LNCaP clone FGC (cell line): ENCODE measurements at places on chromosomes 3 and 15.

GRCh38 chr3:65020281-65021160 is 332.7 kb upstream of the ADAMTS9 start:
- DNase-seq = no peak

DNA sequence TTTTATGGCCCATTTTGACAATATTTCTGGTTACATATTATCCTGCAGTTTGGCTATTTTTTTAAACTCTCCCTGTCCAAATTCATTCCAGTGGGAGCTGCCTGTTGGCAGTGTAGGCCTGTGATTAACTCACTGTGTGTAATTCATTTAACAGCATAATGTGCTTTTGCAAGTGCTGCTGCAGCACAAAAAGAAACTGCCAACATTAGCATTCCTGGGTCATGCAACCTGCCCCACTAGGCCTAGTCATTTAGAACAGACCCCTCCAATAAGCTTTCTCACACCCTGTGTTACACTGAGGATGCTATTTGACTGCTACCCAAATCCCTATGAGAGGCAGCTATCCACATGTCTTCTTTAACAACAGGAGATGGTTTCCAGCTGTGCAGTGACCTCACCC is 251.2 kb upstream of the UBE2E2 start:
- DNase-seq = no peak

DNA sequence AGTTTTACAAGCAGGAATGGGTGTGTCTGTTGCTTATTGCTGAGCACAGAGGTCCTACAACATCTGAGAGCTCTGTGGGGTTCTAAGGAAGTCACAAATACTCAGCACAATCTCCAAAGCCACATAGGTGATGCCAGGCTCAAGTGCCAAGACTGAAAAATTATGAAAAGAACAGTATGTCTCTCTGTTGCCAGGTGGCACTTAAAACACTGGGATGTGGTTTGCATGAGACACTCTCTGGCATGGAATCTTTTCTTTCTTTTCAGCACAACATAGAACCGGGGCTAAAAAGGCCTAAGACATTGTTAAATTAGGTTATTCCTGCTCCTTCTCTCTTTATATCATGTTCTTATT is 127.3 kb upstream of the PRICKLE2 start:
- no peak for DNase-seq

- DNase-seq = no peak
These were observed 10.8 kb downstream of the PDCD10 start for GRCh38 chr3:167723872-167724271.

DNA sequence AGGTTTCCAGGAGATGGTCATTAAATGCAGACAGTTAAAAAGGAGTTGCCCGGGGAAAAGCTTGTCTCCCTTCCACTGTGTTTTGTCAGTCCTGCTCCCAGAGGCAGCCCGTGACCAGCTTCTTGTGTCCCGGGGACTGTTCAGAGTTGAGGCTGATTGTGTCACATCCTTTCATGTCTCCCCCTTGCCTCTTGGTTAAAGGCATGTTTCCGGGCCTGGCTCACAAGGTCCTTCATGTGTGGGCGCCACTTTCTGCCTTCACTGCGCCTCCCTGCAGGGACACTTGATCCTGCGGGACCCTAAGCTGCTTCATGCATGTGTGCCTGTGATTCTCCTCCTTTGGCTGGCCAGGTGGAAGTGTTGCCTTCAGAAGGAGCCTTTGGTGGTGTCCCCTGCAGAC is 9.2 kb downstream of the CHCHD6 start:
- DNase-seq = no peak

- DNase-seq = no peak
These were observed 327.1 kb downstream of the SATB1 start for GRCh38 chr3:18097989-18098388.

GRCh38 chr3:120418866-120419490 is 31.8 kb downstream of the FSTL1 start:
- peak; percentile 72 for DNase-seq

DNA sequence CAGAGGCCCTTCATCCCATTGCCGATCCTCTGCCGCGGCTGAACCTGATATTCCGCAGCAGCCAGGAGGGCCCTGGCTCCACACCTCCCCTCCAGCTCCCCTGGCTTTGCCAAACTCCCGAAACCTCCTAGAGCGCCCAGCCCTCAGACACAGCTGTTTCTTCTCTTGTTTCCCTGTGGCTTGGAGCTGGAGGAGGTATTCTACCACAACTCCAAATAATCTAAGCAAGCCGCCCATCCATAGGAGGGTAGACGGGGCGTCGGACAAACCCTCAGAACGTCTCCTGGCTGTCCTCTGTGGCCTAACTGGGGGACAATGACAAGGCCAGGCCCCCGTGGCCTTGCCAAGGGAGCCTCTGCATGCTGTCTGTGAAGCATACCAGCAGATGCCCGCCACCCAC is 10.4 kb downstream of the PLA2G4D start:
- DNase-seq = no peak

GRCh38 chr15:73004462-73004861 is 47.8 kb upstream of the NEO1 start:
- no peak for DNase-seq

- DNase-seq = no peak
These were observed 56.5 kb downstream of the HEG1 start for GRCh38 chr3:124999317-124999716.
